Ecto neural progenitor cell (in vitro differentiated cells): ENCODE measurements at places on chromosomes 13 and 19.

- DNase-seq: no peak
Observed at GRCh38 chr13:107554460-107554859, 660.9 kb downstream of the LIG4 start.

DNA sequence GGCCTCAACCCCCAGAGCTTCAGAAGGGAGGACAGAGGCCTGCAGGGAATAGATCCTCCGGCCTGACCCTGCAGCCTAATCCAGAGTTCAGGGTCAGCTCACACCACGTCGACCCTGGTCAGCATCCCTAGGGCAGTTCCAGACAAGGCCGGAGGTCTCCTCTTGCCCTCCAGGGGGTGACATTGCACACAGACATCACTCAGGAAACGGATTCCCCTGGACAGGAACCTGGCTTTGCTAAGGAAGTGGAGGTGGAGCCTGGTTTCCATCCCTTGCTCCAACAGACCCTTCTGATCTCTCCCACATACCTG is 969 bp upstream of the CEACAM5 start:
- DNase-seq: no peak

DNA sequence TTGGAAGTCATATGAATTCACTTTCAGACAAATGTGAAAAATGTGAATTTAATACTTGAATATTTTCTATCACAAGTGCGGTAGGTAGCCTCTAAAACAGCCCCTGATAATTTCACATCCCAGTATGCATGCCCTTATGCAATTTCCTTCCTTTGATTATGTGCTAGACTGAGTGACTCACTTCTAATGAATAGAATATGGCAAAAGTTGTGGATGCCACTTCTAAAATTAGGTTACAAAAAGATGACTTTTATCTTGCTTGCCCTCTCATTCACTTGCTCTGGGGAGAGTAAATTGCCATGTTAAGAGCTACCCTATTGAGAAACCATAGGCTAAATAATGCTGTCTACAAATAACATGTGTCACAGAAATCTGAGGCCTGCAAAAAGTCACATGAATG is 402.5 kb upstream of the PCDH9 start:
- no peak for DNase-seq

DNA sequence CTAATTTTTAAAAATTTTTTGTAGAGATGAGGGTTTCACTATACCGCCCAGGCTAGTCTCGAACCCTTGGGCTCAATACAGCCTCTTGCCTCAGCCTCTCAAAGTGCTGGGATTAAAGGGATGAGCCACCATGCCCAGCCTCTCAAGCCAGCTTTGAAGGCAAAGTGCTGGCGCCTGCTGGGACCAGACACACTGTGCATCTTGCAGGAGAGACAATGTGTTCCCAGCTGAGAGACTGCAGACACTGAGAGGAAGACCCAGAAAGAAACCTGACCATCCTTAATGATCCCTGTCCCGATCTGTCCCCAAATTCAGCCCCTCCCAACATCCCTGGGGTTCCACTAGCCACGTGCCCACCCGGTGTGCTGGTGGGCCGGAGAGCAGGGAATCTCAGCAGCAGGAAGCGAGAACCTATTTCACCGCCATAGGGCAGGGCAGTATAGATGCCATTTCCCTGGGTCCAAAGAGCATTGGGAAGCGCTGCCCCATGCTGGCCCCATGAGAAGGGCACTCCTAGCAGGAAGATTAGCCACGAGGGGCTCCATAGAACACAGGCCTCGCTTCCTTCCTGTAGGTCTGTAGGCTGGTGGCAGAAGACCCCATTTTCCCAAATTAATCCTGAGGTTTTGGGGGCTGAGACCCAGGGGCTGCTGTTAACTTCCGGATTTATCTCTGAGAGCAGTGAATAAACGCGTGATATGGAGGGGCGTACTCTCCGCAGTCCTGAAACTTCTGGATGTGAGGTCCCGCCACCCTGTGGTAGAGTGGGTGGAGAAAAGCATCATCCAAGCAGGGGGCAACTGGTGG is 968 bp downstream of the RAVER1 start:
- no peak for DNase-seq

- no peak for DNase-seq
Observed at GRCh38 chr13:98480915-98481877, 95.7 kb downstream of the STK24 start.

DNA sequence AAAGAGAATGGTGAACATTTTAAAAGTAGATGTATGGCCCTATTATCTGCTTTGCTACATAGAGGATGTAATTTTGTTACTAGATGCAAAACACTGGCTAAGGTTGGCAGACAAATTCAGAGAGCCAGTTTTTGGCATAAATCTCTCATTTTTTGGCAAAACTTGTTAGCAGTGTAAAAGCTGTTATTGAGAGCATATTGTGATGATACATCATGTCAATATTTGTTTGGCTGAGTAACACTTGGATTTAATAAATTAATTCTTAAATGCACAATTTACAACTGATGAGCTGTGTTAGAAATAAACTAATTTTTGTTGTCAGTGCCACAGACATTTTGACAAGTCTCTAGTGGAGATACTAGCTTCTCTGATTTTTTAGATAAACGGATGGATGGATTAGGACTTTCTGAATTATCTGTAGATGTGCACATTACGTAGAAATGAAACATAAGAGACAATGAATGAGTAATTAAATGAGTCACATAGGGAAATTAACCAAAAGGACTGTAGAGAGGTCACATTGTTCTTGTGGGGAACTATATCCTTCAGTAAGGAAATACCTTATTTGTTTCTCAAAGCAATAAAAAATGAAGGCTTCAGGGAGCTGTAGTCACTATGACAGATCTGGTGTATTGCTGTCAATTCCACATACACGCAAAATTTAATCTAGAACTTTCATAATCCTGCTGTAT is 17.4 kb downstream of the UFM1 start:
- DNase-seq: no peak

DNA sequence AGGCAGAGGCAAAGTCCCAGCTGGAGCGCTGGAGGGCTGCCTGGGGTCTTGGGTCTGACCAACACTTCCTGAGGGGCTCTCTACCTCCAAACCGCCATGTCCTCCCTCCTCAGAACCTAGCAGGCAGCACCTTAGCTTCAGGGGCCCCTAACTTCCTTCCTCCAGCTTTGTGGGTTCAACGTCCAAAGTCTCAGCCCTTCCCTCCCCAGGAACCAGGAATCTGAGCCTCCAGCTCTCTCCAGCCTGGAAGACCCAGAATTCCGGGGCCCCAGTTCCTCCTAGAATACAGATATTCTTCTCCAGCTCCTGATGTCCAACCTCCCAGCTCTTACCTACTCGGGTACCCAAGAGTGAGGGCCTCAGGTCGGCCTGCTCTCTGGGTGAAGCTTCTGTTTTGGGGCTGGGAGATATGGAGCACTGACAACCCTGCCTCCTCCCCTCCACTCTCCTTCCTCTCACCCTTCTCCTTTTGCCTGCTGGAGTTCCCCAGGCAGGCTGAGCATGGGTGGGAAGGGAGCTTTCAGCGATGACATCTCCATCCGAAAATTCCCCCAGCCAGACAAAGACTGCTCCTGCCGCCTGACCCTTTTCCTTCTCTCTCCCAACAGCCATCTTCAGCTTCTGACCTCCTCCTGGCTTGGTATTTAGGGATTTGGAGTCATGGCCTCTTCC is 3.5 kb downstream of the TMEM150B start:
- DNase-seq: no peak

- no peak for DNase-seq
Observed at GRCh38 chr19:56348289-56348877, 33.7 kb upstream of the ZSCAN5A start.

- no peak for DNase-seq
Observed at GRCh38 chr19:8626842-8627241, 3.6 kb upstream of the NFILZ start.

DNA sequence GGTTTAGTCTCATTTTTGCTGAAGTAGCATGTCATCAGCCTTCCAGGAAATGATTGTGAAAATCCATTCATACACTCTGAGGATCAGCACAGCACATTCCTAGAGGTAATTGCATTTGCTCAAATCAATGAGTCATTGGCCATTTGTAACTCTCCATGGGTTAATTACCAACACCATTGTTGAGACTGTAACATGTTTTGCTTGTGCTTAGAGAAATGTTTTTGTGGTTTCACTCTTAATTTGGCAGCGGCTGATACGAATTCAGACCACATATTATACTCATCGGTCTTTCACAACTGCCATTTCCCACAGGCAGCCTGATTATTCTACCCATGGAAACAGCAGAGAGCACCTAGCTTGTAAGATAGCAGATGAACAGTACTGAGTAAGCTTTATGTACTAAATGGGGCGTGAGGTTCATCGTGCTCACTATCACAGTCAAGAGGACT is 110.3 kb downstream of the NHLRC3 start:
- DNase-seq: no peak
